ENCODE measurements at places on chromosomes 12 and 14.

- no peak for DNase-seq
Observed at GRCh38 chr12:95304673-95305198, 87.1 kb downstream of the VEZT start.

GRCh38 chr12:76879710-76880518 is 1.1 kb upstream of the CSRP2 start:
- DNase-seq, result no peak

DNA sequence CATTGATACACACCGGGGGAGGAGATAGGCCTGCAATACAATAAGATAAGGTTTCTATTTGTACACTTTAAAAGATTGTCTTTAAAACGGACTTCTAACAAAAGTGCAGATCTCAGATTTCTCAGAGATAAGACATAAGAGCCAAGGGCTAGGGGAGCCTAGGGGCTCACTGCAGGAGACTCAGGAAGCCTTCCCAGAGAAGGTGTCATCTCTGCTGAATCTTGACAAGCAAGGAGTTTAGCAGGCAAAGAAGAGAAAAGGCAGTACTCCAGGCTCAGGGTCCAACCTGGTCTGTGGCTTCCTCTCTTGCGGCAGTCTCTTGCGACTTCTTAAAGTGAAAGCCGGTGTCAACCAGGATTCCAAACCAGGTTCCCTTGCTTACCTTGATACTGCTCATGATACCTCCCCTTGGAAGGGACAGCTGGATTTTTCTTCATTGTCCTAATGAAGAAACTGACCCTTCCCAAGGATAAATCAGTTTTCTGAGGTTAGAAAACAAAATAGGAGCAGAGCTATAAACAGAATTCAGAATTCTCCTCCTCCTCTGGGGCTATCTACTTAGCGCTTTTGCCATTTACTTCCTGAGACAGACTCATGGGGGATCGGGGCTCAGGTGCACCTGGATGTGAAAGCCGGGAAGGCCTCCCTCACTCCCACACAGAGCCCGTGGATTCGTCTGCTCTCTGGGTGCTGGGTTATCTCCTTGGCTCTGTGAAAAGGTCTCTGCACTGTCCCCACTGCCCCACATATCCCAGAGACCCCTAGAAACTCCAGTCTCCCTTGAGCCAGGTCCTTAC is 1.7 kb upstream of the SCNN1A start:
- DNase-seq, result no peak

- DNase-seq, result no peak
Observed at GRCh38 chr14:106633721-106634120, 1107.3 kb downstream of the TMEM121 start.

Data from BJ (cell line).